Skeletal muscle tissue (tissue), 5 donors: ENCODE measurements at places on chromosomes 1 and 21. TPM values are rescaled to one million over a fixed set of nuclear protein-coding genes. Genes with fewer than 3 reads are reported as not detected.

The C8B gene
- total RNA-seq, result not detected

The DIRAS3 gene
- total RNA-seq, result 1.6 TPM

The LCE2C gene
- total RNA-seq, result not detected

The INPP5B gene
- 9.4 TPM for total RNA-seq

The SPATC1L gene
- 1.6 TPM for total RNA-seq

The PLEKHA6 gene
- total RNA-seq, result 1.0 TPM

The GLMP gene
- 20.4 TPM for total RNA-seq

The CSF3R gene
- 3.7 TPM for total RNA-seq

The PTPRF gene
- total RNA-seq, result 10.4 TPM

The C1orf21 gene
- total RNA-seq, result 16.7 TPM

The TCHHL1 gene
- not detected for total RNA-seq

The AK5 gene
- 11.5 TPM for total RNA-seq

The LCE2A gene
- total RNA-seq, result not detected

The CLDN14 gene
- 3.7 TPM for total RNA-seq

The ANGPTL1 gene
- 47.5 TPM for total RNA-seq

The CDCA8 gene
- 0.52 TPM for total RNA-seq

The LENEP gene
- total RNA-seq, result not detected

The MSH4 gene
- total RNA-seq, result 1.0 TPM

The OR2T33 gene
- not detected for total RNA-seq

The TRPM2 gene
- total RNA-seq, result 1.6 TPM

The MROH7 gene
- total RNA-seq, result 1.6 TPM

The SLFNL1 gene
- 0.52 TPM for total RNA-seq

The MIXL1 gene
- not detected for total RNA-seq

The CCDC185 gene
- not detected for total RNA-seq

The HPCA gene
- not detected for total RNA-seq

The LCE1A gene
- total RNA-seq, result not detected

The MYCL gene
- total RNA-seq, result 1.0 TPM

The SH2D2A gene
- total RNA-seq, result not detected

The UBE2U gene
- not detected for total RNA-seq

The UBE4B gene
- 25.1 TPM for total RNA-seq

The KCNA3 gene
- 0.52 TPM for total RNA-seq

The ANKRD35 gene
- 1.6 TPM for total RNA-seq

The CAPN8 gene
- 1.0 TPM for total RNA-seq
